ENCODE measurements at places on chromosomes 1 and 21.

DNA sequence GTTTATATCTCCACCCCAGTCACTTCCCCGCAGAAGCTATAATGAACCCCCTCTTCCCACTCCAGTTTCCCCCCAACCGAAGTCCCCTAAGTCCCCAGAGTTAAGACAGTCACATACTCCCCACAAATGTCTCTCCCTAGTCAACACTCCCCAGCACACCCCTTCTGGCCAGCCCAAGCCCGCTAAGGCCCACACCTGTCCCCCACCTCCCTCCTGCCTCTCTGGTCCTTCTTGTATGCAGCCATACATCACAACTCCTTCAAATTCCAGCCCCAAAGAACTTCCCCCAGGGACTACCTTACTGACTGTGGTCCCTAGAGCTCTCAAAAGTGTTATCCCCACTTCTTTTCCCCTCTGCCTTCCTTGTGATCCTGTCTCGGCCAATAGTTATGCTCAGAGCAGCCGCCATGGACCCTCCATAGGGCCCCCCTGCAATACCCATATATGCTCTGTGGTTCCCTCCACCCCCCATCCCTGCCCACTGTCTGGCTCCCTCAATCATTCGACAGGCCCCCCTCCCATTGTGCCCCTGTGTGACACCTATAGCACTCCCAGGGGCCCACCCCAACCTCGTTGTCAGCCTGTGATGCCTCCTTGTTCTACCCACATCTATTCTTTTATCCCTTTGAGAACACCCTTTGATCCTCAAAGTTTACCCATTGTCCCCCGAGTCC, 2.2 kb downstream of the NSUN4 start:
- DNase-seq: no peak

GRCh38 chr1:229106526-229107125, 164.3 kb upstream of the RAB4A start:
- DNase-seq: no peak

DNA sequence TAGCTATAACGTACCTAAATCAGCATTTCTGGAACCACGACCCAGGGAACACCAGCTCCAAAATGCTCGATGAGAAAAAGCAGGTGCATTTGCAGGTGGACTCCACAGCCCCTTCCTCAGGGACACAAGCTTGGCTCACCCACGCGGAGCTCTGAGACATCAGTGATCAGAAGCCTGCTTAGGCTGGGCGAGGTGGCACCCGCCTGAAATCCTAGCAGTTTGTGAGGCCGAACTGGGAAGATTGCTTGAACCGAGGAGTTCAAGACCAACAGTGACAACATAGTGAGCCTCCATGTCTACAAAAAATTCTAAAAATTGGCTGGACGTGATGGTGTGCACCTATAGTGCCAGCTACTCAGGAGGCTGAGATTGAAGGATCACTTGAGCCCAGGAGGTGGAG, 2.5 kb upstream of the TSPEAR start:
- no peak for DNase-seq

DNA sequence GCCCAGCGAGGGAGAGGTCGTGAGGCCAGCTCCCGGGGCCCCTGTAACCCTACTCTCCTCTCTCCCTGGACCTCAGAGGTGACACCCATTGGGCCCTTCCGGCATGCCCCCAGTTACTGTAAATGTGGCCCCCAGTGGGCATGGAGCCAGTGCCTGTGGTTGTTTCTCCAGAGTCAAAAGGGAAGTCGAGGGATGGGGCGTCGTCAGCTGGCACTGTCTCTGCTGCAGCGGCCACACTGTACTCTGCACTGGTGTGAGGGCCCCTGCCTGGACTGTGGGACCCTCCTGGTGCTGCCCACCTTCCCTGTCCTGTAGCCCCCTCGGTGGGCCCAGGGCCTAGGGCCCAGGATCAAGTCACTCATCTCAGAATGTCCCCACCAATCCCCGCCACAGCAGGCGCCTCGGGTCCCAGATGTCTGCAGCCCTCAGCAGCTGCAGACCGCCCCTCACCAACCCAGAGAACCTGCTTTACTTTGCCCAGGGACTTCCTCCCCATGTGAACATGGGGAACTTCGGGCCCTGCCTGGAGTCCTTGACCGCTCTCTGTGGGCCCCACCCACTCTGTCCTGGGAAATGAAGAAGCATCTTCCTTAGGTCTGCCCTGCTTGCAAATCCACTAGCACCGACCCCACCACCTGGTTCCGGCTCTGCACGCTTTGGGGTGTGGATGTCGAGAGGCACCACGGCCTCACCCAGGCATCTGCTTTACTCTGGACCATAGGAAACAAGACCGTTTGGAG, 23.7 kb upstream of the TNFRSF1B start:
- DNase-seq: no peak

DNA sequence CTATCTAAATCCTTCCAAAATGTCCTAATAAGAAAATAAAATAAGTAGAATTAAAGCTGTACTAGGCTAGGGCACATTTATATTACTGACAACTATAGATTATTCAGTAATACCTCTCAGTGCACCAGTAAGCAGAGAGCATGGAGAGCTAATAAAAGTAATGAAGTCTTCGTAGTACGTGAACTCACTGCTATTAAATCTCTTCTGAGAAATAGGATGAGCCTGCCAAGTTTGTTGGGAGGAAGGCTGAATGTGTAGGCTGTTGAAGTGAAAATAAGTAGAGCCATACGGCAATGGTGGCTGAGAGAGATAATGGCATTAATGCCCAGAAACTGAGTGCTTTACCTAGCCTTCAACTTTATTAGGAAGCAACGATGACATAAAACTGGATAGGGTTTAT, 73.9 kb upstream of the NR5A2 start:
- no peak for DNase-seq

GRCh38 chr1:9724706-9725476, 73.4 kb downstream of the PIK3CD start:
- DNase-seq: peak; percentile 79

DNA sequence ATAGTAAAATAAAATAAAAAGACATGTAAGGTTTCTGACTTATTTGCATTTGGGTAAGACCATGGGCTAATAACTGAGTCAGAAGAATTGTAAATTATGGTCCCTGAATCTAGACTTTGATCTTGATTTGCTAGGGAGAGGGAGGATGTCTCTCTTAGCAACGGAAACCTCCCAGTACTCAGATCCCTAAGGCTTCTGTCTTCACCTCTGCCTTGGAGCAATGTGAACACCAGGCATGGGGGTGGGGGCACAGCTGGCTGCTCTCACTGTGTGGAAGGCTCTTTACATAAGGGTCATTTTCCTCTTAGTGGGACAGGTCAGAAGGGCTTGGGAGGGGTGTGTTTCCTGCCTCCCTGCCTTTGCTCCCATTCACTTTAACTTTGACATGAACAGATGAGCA, 17.0 kb upstream of the TMEM54 start:
- DNase-seq: no peak

- no peak for DNase-seq
Observed at GRCh38 chr1:155279268-155279667, 2.0 kb downstream of the HCN3 start.

- DNase-seq: peak; percentile 41
Observed at GRCh38 chr1:71081697-71082080, 854 bp upstream of the ZRANB2 start.

GRCh38 chr1:47483651-47484050, 45.8 kb downstream of the FOXD2 start:
- no peak for DNase-seq

DNA sequence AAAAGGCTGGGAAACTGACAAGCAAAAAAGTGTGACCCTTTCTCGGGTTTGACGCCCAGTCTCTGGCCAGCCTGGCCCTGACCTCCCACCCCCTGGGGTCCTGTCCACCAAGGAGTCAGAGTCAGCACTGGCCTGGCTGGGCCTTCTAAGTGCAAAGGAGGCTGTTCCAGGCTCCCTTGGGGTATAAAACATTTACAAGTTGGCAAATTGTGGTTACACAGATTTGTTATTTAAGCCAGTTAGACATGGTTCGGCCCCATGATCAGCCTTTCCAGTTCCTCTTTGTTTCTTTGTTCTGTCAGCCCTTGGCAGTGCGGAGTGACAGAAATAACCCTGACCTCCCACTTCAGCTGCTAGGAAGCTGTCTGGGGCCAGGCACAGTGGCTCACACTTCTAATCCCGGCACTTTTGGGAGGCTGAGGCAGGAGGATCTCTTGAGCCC, 161.6 kb upstream of the RAB4A start:
- DNase-seq: no peak

DNA sequence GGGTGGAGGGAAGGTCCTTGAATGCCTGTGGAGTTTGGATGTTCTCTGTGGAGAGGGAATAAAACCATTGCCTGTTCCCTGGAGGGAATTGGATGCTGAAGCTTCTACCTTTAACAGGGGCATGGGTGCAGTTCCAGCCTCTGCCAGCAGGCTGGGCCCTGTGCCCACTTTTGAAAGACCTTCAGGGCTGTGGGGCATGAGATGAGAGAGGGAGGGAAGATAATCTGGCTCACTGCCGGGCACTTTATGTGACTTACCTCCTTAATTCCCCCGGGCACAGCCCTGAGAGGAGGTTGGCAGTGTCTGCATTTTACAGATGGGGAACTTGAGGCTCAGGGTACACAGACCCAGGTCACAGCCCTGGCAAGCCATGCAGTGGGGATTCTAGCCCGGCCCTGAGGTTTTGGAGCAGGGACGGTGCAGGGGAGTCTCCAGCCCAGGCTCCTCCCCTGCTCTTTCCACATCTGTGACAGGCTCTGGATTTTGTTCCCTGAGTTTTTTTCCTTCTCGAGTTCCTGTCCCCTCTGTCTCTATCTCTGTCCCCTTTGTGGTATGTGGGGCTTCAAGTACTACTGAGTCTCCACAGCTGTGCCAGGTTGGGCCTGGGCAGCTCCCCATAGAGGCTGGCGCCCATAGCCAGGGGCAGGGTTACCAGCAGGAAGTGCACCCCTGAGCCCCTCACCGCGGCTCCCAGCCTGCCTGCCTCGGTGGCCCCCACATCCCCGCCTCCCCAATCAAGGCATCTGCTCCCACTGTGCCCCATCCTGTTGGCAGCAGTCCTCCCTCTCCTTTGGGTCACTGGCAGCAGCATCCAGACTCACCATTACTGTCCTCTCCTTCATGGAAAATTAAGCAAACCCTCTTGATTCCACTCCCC, 14.0 kb upstream of the THEMIS2 start:
- DNase-seq: peak; percentile 89

DNA sequence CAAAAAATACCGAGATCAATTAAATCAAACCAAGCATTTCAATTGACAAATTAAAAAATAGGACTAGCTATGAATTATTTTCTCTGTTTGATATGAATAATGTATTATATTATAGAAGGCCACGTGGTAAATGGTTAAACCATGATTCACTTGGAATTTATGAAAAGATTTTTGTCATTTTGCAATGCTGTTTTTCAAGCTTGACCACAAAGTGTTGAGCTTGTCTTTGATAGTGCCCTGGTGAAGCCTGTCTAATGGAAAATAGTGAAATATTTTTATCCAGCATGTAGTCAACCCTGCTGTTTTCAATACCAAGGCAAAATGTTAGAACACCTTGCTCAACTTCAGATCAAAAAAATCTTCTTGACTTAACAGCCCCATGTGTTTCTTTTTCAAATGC, 288.0 kb upstream of the PRMT6 start:
- no peak for DNase-seq

GRCh38 chr21:34367320-34367935, 3.6 kb downstream of the KCNE2 start:
- peak; percentile 57 for DNase-seq

DNA sequence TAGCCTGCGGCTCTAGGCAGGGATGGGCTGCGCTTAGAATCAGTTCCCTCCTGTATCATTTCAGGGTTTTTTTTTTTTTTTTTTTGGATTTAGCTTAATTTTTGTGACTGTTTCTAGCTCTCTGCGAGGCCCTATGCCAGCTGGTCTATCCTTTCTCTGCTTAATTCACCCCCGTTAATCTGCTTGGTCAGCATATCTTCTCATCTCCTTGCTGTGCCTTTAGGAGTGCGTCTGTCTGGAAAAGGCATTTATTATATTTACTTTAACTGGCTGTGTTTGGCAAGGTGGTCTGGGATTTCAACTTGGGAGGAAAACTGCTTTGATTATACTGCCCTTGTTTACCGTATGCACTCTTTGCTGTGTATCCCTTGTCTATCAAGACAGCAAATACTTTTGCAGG, 184.8 kb upstream of the KIAA0040 start:
- no peak for DNase-seq
